ENCODE measurements at places on chromosomes 13 and 19. TPM values are rescaled to one million over a fixed set of nuclear protein-coding genes. Genes with fewer than 3 reads are reported as not detected.

The KIR3DL1 gene
- not detected for total RNA-seq

The ZNF541 gene
- total RNA-seq: 0.07 TPM

The ZNF681 gene
- 0.43 TPM for total RNA-seq

The VSTM2B gene
- total RNA-seq: not detected

The ZNF296 gene
- 0.07 TPM for total RNA-seq

The ZNF850 gene
- 2.0 TPM for total RNA-seq

The MYO1F gene
- total RNA-seq: 0.13 TPM

The ATP4A gene
- not detected for total RNA-seq

The SCN1B gene
- 15.9 TPM for total RNA-seq

The TLE2 gene
- 14.1 TPM for total RNA-seq

The CD209 gene
- total RNA-seq: not detected

The C19orf33 gene
- not detected for total RNA-seq

The GDF15 gene
- 78.5 TPM for total RNA-seq

The ZNF66 gene
- 1.5 TPM for total RNA-seq

The TUBB4A gene
- total RNA-seq: not detected

The TTC9B gene
- total RNA-seq: not detected

The SPTBN4 gene
- 1.2 TPM for total RNA-seq

The KCTD12 gene
- 46.5 TPM for total RNA-seq

The C13orf42 gene
- not detected for total RNA-seq

The PPP1R12C gene
- total RNA-seq: 56.5 TPM

The OR7C1 gene
- total RNA-seq: not detected

The STAP2 gene
- 2.2 TPM for total RNA-seq

The PDE4C gene
- total RNA-seq: 21.3 TPM

The PDCD2L gene
- 7.0 TPM for total RNA-seq

The PTGIR gene
- 20.0 TPM for total RNA-seq

The TIMM29 gene
- total RNA-seq: 25.5 TPM

The HIF3A gene
- 2.8 TPM for total RNA-seq

The HRC gene
- total RNA-seq: 0.65 TPM

The ZNRF4 gene
- total RNA-seq: not detected
